ENCODE measurements at places on chromosomes 16 and 17.

- DNase-seq, result no peak
Measured at GRCh38 chr17:66375121-66375520, 72.7 kb downstream of the PRKCA start.

DNA sequence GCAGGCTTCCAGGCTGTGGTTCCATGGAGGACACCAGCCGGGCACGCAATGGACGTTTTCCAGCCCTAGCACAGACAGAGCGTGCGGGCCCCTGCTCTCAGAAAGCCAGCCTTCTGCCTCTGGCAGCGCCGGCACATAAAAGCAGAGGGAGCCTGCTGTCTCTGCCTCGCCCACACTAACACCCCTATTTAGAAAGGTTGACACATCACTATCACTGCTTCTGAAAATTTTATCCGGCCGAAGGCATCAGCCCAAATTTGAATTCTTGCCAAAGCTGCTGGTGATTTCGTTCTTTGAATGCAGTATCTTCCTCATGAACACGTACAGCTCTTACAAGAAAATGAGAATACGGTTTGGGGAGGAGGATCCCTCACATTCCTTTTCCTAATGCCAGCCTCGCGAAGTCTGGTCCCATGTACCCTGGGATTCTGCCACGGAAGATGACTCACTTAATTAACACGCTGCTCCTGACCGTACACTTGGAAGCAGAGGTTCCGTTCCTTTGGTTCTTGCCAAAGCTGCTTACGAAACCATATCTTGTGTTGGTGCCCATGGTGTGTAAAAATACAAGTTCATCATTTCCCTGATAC is 1.3 kb upstream of the RAB11FIP3 start:
- no peak for DNase-seq

GRCh38 chr17:79866791-79867518 is 27.7 kb upstream of the CBX4 start:
- no peak for DNase-seq

DNA sequence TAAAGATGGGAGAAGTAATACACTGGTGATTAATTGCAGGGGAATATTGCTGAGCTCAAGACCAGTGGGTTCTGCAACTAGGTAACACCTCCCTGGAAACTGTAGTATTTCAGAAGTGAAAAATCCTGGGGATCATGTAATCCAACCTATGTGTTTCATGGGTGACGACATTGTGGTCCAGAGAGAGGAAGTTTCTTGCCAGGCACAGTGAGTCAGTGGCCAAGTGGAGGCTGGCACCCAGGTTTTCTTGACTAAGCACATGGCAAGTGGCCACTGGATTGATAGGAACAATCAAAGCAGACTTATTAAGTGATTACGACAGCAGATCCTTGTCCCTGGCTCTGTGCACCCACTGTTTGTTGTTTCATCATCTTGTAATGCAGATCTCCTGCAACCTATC is 14.6 kb upstream of the CIITA start:
- no peak for DNase-seq

GRCh38 chr16:35344012-35344762 is 1884.8 kb downstream of the TP53TG3F start:
- no peak for DNase-seq

GRCh38 chr16:23959752-23960072 is 123.9 kb downstream of the PRKCB start:
- no peak for DNase-seq

GRCh38 chr16:89146211-89147005 is 25.1 kb upstream of the CDH15 start:
- no peak for DNase-seq

- DNase-seq, result no peak
Measured at GRCh38 chr16:74931445-74931844, 53.5 kb downstream of the WDR59 start.

DNA sequence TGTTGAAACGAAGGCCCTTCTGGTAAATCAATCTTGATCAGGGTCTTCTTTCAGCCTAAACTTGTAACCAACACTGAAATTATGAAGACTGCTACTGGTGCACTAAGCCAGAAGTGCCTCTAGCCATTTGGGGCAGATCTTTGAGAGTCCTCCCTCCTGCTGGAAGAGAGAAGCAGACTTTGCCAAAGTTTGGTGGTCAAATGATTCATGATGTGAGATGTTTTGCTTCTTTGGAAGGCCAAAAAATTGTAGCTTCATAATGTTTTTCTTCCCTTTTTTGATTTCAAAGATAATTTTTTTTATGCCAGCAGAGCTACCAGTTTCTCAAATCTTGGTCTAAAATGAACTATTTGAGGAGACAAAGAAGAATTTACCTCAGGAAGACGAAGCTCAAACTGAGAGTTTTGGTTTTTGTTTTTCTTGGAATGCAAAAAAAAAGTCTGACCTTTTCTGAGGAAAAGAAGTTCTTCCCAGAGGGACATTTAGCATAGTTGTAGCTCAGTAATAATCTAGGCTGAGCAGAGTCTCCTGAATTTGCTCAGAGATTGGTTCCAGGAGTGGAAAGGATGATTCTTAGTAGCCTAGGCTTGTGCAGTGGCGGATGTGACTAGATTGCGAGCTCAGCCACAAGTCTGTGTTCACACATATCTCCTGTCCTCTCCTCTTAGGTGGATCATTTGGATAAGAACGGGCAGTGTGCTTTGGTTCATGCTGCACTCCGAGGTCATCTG is 50.9 kb downstream of the CYB561 start:
- no peak for DNase-seq

GRCh38 chr17:49815761-49816281 is 27.3 kb downstream of the KAT7 start:
- no peak for DNase-seq

GRCh38 chr17:57834146-57834741 is 15.6 kb downstream of the MRPS23 start:
- DNase-seq, result peak; percentile 7

- no peak for DNase-seq
Measured at GRCh38 chr16:50198802-50199403, 45.8 kb downstream of the TENT4B start.

GRCh38 chr16:1117926-1118325 is 21.9 kb upstream of the C1QTNF8 start:
- DNase-seq, result no peak

GRCh38 chr16:47110939-47111338 is 32.8 kb downstream of the NETO2 start:
- no peak for DNase-seq

GRCh38 chr17:17568772-17569195 is 22.7 kb downstream of the PEMT start:
- no peak for DNase-seq

DNA sequence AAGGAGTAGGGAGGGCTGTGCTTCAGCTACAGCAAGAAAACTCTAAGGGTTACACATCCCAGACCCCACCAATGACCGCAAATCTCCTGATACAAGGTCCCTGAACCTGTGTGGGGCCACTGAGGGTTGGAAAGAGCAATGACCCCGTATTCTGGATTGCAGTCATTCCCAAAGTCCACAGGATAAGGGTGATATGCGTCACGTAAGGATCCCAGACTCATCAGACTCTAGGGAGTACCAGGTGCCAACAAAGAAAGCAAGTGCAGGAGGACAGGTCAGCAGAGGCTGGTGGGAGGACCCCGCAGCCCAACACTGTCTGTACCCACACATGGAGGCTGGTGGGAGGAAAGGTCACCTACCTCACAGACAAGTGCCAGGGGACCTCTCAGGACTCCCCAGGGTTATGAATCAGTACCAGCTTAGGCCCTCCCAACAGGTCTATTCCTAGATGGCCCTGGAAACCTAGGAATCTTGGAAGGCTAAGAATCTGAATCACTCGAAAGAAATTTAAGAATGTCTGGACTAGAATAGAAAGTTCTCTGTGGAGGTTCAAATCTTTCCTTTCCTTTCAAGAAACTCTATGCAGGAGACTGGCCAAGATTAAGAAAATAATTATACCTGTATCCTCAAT is 16.2 kb downstream of the PITPNA start:
- DNase-seq, result no peak

DNA sequence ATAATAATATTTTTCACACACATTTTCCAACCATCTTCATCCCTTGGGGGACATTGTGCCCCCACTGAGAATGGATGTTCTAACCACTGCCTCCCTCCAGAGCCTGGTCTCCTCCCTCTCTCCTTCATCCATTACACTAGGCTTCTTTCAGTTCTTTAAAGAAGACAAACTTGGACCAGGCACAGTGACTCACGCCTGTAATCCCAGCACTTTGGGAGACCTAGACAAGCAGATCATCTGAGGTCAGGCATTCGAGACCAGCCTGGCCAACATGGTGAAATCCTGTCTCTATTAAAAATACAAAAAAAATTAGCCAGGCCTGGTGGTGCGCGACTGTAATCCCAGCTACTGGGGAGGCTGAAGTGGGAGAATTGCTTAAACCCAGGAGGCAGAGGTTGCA is 6.5 kb downstream of the ALOX15 start:
- no peak for DNase-seq
